ENCODE measurements at places on chromosomes 11 and 22.

DNA sequence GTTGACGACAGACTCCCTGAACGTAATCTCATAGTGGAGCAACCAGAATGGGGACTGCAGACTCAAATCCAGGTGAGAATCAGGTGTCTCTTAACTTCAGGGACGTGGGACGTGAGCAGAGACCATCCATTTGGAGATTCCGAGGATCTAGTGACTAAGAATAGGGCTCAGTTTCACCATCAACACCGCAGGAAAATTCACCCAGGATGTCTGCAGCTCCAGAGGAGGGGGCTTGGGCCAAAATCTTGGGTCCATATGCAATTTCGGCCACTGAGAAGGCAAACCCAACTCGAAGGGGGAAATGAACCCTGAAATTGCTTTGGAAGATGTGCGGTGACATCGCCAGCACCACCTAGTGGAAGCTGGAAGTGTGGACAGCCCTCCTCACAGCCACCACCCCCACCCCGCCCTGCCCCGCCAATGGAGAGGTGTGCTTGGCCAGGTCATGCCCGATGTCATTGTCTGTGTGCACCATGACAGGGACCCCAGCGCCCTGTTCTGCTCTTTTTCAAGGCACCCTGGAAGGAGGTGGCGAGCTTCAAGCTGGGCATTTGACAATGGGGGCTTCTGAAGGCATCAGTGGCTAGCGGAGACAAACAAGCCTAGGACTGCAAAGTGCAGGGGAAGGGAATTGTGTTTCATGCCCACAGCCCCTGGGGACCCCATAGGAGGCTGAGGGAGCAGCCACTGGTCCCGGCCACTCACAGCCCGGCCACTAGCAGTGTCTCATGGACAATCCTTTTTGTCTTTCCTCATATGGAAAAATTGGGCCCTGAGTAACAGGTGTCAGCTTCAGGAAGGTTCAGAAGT, 24.8 kb downstream of the APOL1 start:
- DNase-seq: no peak

DNA sequence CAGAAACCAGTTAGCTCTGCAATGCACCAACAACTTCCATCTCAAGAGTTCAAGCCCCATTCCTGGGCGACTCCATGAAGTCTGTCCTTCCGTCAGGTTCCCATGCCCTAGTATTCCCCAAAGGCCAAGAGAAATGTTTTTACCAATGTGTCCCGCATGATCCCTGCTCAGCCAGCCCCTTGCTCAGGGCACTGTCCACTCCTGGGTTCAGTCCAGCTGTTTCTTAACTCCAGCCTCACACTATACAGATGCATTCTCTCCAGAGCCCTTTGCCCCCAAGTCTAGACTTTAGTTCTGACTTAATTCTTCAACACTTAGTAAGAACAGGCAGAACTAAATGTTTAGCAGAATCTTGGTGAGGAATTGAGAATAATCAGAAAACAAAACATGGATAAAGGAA, 497.5 kb downstream of the SOX6 start:
- DNase-seq: no peak

DNA sequence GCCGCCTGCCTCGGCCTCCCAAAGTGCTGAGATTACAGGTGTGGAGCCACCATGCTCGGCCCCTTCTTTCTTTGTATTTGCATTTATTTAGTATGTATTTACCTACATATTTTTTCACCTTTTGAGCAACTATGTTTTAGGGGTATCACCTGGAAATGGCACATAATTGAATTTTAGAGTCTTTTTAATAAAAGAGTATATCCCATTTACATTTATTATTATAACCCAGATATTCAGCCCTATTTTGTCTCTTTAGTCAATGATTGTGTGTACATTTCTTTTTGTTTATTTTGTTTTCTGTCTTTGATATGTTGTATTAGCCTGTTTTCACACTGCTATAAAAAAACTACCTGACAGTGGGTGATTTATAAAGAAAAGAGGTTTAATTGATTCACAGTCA, 56.8 kb upstream of the CCND1 start:
- DNase-seq: no peak

- no peak for DNase-seq
Observed at GRCh38 chr11:11186249-11186648, 166.8 kb downstream of the CSNK2A3 start.

- DNase-seq: no peak
Observed at GRCh38 chr11:45677770-45678512, 12.5 kb upstream of the CHST1 start.

- no peak for DNase-seq
Observed at GRCh38 chr11:78763664-78764063, 189.0 kb upstream of the NARS2 start.

DNA sequence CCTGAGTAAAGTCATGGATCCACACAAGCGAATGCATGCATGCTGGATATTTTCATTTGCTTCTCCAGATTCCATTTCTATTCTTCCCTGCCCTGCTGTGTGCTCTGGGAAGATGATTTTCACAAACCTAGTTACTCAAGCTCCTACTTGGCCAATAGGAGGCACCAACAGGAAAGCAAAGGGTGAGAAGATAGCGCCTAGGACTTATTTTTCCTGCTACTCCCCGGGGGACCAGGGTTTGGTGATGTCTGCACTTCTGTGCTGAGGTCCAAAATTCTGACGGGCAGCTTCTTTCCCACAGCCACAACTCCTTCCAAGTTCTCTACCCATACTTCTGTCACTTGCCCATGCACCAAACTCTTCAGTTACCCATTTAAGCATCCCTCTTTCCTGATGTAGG, 509.3 kb upstream of the TENM4 start:
- DNase-seq: no peak
